ENCODE measurements at places on chromosomes 13 and 19. TPM values are rescaled to one million over a fixed set of nuclear protein-coding genes. Genes with fewer than 3 reads are reported as not detected.
A peak's percentile ranks its signal among the peaks of the same experiment; 100 is the strongest.

DNA sequence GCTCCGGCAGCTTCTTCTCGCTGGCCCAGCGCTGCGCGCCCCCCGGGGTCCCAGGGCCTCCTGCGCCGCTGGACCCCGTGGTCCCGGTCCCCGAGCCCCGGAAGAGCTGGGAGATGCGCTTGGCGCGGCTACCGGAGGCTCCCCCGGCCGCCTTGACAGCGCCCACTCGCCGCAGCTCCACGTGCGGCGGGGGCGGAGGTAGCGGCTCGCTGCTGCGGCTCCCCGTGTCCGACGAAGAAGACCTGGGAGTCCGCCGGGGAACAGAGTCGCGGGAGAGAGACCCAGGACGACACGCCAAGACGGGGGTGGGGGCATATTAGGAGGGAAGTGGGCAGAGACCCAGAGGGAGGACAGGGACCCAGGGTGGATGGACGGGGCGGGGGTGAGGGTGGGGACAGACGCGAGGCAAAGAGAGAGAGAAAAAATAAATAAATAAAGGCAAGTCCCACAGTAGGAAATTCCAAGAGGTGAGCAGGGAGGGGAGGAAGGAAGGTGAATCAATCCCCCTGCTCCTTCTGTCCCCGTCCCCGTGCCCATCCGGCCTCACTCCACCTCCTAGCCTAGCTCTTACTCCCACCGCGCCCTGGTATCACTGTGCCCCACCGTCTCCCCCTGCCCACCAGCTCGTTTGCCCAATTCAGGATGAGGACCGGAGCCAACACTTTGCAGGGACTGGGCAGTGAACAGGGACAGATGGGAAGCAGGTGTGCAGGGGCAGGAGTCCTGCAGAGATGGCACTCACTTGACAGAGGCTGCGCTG, 826 bp downstream of the RASIP1 start:
- no peak for DNase-seq

DNA sequence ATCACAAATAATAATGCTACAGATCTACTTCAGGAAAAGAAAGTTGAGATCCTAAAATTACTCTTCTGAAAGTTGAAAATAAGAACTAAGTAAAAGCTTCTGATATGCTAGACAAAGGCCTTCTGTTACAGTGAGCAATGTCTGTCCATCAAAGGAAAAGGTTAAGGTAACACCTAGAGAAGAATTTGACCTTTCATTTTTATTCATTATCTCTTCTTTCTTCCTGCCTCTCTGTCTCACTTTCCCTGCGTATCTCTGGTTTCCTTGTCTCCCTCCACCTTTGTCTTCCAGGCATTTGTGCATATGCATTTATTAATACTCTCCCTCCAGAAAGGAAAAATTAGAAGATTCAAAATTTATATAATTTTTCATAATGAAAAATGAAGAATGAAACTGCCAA, 49.0 kb downstream of the ZAR1L start:
- no peak for DNase-seq

DNA sequence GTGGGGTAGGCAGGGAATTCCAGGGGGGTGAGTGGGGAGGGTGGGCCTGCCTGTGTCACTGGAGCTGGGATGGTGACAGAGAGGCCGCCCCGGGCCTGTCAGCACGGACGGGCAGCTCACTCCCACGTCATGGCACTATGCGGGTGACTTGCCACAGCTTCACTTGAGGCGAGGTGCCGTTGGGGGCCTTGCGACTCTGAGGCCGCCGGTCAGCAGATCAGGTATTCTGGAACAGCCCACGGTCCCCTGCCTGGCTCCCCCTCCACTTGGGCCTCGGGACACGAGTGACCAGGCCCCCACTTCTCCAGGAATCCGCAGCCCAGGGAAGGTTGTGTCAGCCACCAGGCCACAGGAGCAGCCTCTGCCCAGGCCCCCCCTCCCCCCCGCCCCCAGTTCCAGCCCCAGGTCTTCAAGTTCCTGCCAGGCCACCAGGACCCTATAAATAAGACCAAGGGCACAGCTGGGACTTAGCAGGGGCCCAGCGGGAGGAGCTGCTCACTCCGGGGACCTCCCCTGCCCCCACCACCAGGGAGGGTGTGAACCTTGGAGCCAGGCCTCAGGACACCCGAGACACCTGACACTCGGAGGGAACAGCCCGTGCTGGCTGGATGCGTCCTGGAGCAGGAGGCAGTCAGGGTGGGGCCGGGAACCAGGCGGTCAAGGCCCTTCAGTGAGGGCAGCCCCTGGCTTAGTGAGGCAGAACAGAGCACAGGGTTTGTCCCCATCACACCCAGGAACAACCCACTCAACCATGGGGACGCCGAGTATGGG, 2.7 kb upstream of the MIDN start:
- no peak for DNase-seq

GRCh38 chr13:77820431-77821149, 98.0 kb downstream of the EDNRB start:
- DNase-seq: no peak

DNA sequence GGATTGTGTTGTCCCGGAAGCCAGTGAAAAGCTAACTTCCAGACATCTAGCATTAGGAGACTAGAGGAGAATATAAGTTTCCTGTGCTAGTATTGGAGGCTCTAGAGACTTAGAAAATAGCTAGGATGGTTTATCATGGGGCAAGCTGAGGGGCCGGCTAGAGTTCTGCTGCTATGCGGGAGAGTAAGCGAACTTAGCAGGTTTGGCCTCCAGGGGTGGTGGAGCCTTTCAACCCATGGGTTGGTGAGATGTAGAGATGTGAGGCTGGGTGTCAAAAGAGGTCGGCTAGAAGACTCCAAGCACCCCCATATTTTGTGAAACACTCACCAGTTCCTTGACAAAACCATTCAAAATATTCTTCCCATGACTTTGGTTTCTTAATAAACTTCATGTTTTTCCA, 4.4 kb downstream of the SULT2A1 start:
- no peak for DNase-seq

DNA sequence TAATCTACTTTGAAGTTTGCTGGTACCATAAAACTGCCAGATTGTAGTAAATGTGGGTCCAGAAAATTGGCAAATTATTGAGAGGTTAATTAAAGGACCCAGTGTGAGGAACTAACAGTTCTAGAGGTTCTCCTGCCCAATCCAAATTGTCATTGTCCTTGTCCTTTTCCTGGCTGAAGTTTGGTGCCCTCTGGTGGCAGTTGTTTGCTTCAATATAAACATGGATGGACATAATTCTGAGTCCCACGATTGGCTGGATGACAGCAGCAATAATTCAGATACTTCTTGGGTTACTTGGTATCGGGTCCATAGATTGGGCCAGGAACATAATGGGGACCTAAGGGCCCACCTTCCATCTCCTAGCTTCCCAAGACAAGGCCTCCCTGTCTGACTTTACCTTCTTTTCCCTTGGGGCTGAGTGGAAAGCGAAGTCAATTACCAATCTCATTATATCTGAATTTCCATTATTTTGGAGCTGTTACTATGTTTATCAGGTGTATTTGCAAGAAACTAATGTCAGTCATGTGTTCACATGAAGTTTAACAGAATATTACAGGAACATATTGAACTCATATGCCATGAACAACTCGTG, 33.8 kb upstream of the GARRE1 start:
- DNase-seq: peak; percentile 29

- peak; percentile 93 for DNase-seq
Measured at GRCh38 chr19:1507763-1508506, 4.9 kb downstream of the ADAMTSL5 start.

DNA sequence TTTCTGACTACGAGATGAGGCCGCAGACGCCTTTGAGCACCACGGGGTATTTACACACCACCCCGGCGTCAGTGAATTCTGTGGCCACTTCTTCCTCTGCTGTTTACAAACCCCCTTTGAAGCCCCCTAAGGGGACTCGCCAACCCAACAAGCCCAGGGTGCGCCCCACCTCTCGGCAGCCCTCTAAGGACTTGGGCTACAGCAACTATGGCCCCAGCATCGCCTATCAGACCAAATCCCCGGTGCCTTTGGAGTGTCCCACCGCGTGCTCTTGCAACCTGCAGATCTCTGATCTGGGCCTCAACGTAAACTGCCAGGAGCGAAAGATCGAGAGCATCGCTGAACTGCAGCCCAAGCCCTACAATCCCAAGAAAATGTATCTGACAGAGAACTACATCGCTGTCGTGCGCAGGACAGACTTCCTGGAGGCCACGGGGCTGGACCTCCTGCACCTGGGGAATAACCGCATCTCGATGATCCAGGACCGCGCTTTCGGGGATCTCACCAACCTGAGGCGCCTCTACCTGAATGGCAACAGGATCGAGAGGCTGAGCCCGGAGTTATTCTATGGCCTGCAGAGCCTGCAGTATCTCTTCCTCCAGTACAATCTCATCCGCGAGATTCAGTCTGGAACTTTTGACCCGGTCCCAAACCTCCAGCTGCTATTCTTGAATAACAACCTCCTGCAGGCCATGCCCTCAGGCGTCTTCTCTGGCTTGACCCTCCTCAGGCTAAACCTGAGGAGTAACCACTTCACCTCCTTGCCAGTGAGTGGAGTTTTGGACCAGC, 5.3 kb downstream of the SLITRK5 start:
- DNase-seq: no peak

DNA sequence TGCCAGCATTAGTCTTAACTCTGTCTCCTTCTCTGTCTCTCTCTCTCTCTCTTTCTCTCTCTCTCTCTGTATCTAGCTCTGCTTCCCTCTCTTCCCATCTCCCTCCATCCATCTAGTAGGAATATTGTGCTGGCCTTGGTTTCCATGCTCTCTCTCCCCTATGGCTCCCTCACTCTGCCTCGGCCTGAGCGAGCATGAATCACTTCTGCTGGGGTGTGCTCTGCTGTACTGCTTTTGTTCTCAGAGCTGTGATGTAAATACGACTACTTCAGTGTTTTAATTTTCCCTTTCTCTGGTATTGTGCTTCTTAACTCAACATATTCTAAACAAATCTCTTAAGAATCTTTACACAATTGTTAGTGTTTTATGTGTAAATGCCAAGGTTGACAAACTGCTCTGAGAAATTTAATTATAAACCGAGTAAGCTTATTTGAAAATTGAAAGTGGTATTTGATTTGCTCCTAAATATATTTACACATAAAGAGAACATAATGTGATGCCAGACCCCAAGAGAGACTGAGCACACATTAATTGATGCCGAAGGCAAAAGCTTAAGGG, 211.5 kb upstream of the KL start:
- DNase-seq: no peak

- no peak for DNase-seq
Measured at GRCh38 chr13:54934121-54934520, 1905.5 kb downstream of the OLFM4 start.

The NCR1 gene
- polyA plus RNA-seq: not detected

The TTYH1 gene
- 8.8 TPM for polyA plus RNA-seq

The CYP2A7 gene
- polyA plus RNA-seq: not detected

Data from right renal pelvis (tissue), 4 donors.